Activated CD4-positive, alpha-beta T cell treated with anti-CD3 and anti-CD28 coated beads for 36 hours (primary cell): ENCODE measurements at places on chromosomes 7 and 10. TPM values are rescaled to one million over a fixed set of nuclear protein-coding genes. Genes with fewer than 3 reads are reported as not detected.

Gene ZNF467
- total RNA-seq: 0.23 TPM

Gene C10orf62
- total RNA-seq: not detected

Gene ZNF248
- 7.3 TPM for total RNA-seq

Gene BHLHA15
- 0.47 TPM for total RNA-seq

Gene GSTO2
- total RNA-seq: 2.1 TPM

Gene SUN3
- total RNA-seq: not detected

Gene LRRC72
- not detected for total RNA-seq

Gene NRAP
- not detected for total RNA-seq

Gene PRKAR2B
- total RNA-seq: 0.93 TPM

Gene ATRNL1
- not detected for total RNA-seq

Gene COL13A1
- not detected for total RNA-seq

Gene NCF1
- total RNA-seq: 0.35 TPM

Gene HHEX
- total RNA-seq: 0.11 TPM

Gene SAMD9L
- total RNA-seq: 19.6 TPM

Gene ELN
- not detected for total RNA-seq

Gene ENTPD1
- total RNA-seq: not detected

Gene CYP26C1
- 0.05 TPM for total RNA-seq

Gene PLXDC2
- total RNA-seq: not detected

Gene PODXL
- 0.48 TPM for total RNA-seq

Gene FAM171A1
- 4.1 TPM for total RNA-seq

Gene PRSS37
- total RNA-seq: not detected

Gene TCF7L2
- 1.7 TPM for total RNA-seq

Gene SEMA3D
- not detected for total RNA-seq

Gene CHST12
- 1.8 TPM for total RNA-seq

Gene TMEM236
- 0.02 TPM for total RNA-seq

Gene CFAP70
- 0.71 TPM for total RNA-seq

Gene ENKUR
- 0.11 TPM for total RNA-seq

Gene MYO1G
- total RNA-seq: 369 TPM

Gene DLX6
- not detected for total RNA-seq

Gene CDNF
- total RNA-seq: 2.5 TPM

Gene CUBN
- 0.43 TPM for total RNA-seq

Gene CCL24
- total RNA-seq: not detected

Gene RGS10
- 186 TPM for total RNA-seq

Gene PROSER2
- 0.88 TPM for total RNA-seq

Gene PDE6C
- not detected for total RNA-seq

Gene PPP1R3A
- total RNA-seq: not detected

Gene NEURL1
- 2.3 TPM for total RNA-seq

Gene COMTD1
- 41.0 TPM for total RNA-seq

Gene HTR5A
- total RNA-seq: not detected

Gene RBM33
- 81.1 TPM for total RNA-seq

Gene HMX3
- not detected for total RNA-seq

Gene FBXW4
- 34.7 TPM for total RNA-seq

Gene EBLN1
- not detected for total RNA-seq

Gene NYAP1
- 0.56 TPM for total RNA-seq

Gene PGAM2
- not detected for total RNA-seq

Gene HOXA7
- total RNA-seq: not detected

Gene CEP55
- total RNA-seq: 76.0 TPM

Gene BEND7
- not detected for total RNA-seq

Gene ANKRD7
- total RNA-seq: not detected

Gene LRRTM3
- not detected for total RNA-seq

Gene PARD3
- total RNA-seq: 2.8 TPM

Gene OGDHL
- 0.44 TPM for total RNA-seq

Gene MKLN1
- 42.9 TPM for total RNA-seq

Gene EXOSC1
- total RNA-seq: 54.2 TPM
